Activated naive CD4-positive, alpha-beta T cell treated with anti-CD3 and anti-CD28 coated beads, Interleukin-2, amount 10 ng/mL, durations not matched to agents 7 days and 5 days (primary cell): ENCODE measurements at places on chromosomes 5 and 9.

DNA sequence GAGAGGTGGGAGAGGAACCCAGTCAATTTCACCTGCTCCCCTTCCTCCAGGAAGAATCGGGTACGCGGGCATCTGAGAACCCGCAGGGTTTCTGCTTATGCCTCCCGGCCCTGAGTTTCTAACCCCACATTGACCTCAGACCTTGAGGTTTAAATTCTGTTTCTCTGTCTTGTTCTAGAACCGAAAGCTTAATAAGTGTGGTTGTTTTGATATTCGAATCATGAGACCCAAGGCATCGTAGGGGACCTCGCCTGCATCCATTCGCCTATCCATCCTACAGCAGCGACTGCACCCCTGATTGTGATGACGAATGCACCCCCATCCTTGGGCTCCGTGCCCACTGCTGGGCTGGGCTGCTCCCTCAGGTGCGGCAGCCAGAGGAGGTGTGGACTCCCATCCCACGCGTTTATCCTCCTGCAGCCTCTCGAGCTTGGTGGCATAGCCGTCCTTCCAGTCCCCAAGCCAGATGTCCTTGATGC, 80.8 kb upstream of the IER5L start:
- no peak overlapping the region for H3K27ac ChIP-seq
- no peaks in the 10 kb centered on the region for H3K36me3 ChIP-seq
- H3K4me3 ChIP-seq = peak overlapping the region; percentile 62
- H3K27me3 ChIP-seq = peaks cover 96% of the 10 kb centered on the region
- H3K4me1 ChIP-seq = peaks cover 42% of the 10 kb centered on the region
- peak; percentile 49 for DNase-seq

- no peak overlapping the region for H3K4me3 ChIP-seq
- no peak overlapping the region for H3K27ac ChIP-seq
- no peaks in the 10 kb centered on the region for H3K36me3 ChIP-seq
These were observed 330.6 kb downstream of the TENT4A start for GRCh38 chr5:7043797-7044196.

DNA sequence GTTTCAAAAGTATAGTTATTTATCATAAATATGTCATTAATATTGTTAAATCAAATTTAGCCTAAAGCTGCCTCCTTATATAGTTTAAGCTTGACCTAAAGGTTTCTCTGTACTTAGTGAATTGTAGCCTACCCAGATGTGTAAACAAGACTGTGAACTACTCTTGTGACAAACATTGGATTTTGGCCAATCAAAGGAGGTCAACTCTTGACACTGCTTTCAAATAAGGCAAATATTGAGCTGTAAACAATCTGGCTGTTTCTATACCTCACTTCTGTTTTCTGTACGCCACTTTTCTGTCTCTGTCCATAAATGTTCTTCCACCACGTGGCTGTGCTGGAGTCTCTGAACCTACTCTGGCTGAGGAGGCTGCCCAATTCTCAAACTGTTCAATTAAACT, 51.2 kb downstream of the FXN start:
- H3K27ac ChIP-seq = no peak overlapping the region
- no peak overlapping the region for H3K4me3 ChIP-seq
- no peaks in the 10 kb centered on the region for H3K4me1 ChIP-seq
- H3K36me3 ChIP-seq = no peaks in the 10 kb centered on the region
- H3K27me3 ChIP-seq = no peaks in the 10 kb centered on the region

DNA sequence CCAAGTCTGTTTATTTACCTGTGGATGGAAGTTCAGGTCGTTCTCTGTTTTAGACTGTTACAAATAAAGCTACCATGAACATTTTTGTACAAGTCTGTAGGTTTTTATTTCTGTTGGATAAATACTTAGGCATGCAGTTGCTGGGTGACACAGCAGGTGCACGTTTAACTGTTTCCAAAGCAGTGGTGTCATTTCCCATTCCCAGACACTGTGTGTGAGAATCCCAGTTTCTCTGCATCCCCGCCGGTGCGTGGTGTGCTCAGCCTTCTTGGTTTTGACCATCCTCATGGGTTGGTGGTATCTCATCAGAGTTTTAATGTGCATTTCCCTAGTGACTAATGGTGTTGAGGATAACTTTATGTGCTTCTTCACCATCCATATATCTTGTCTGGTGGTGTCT, 27.2 kb downstream of the AHRR start:
- no peaks in the 10 kb centered on the region for H3K27me3 ChIP-seq
- H3K27ac ChIP-seq = no peak overlapping the region
- no peak overlapping the region for H3K4me3 ChIP-seq
- peaks cover 19% of the 10 kb centered on the region for H3K36me3 ChIP-seq
- peaks cover 28% of the 10 kb centered on the region for H3K4me1 ChIP-seq
- no peak for DNase-seq

DNA sequence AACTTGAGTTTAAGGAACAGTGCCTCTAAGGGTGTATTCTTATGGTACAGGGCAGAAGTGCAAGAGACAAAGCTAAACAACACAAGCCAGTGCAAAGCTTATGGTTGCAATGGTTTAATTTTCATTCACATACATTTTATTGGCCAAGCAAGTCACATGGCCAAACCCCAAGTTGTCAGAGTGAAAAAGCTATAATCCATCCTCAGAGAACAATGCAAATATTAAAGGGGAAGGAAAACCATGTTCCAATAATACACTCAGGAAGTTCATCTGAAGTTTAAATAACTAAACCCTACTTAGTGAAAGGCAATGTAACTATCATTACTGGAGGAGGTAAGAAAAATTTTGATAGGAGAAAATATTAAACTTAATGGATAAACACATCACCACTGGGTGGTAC, 26.6 kb upstream of the TLR4 start:
- H3K27ac ChIP-seq = no peak overlapping the region
- no peaks in the 10 kb centered on the region for H3K4me1 ChIP-seq
- H3K27me3 ChIP-seq = peaks cover 5% of the 10 kb centered on the region
- no peaks in the 10 kb centered on the region for H3K36me3 ChIP-seq
- H3K4me3 ChIP-seq = no peak overlapping the region

- H3K36me3 ChIP-seq = no peaks in the 10 kb centered on the region
- H3K27me3 ChIP-seq = no peaks in the 10 kb centered on the region
- no peak overlapping the region for H3K4me3 ChIP-seq
- DNase-seq = no peak
- H3K4me1 ChIP-seq = no peaks in the 10 kb centered on the region
These were observed 16.1 kb downstream of the GDA start for GRCh38 chr9:72165326-72165725.

DNA sequence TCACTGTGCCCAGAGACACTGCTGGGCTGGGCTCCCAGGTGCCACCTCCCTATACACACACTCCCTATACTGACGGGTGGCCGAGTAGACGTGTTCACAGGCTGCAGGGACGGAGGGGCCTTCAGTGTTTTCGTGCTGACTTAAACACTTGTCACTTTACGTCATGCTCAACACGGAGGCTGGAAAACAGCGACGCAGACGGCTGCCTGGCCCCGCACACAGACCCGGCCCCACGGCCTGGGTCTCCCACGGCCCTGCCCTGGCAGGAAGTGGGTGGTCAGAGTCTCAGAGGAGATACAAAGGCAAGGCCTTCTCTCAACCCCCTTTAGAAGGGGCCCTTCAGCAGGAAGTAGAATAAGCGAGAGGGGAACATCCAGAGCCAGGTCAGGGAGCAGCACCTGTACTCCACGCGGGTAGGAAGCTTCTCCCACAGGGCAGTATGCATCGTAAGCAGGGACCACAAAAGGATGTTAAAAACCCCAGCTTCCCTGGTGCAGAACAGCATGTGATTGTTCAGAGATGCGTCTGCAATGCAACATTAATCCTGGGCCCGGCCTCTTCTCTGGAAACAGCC, 11.9 kb upstream of the TBC1D9B start:
- H3K4me1 ChIP-seq = no peaks in the 10 kb centered on the region
- peaks cover 34% of the 10 kb centered on the region for H3K27me3 ChIP-seq
- no peaks in the 10 kb centered on the region for H3K36me3 ChIP-seq
- no peak overlapping the region for H3K27ac ChIP-seq
- DNase-seq = no peak

DNA sequence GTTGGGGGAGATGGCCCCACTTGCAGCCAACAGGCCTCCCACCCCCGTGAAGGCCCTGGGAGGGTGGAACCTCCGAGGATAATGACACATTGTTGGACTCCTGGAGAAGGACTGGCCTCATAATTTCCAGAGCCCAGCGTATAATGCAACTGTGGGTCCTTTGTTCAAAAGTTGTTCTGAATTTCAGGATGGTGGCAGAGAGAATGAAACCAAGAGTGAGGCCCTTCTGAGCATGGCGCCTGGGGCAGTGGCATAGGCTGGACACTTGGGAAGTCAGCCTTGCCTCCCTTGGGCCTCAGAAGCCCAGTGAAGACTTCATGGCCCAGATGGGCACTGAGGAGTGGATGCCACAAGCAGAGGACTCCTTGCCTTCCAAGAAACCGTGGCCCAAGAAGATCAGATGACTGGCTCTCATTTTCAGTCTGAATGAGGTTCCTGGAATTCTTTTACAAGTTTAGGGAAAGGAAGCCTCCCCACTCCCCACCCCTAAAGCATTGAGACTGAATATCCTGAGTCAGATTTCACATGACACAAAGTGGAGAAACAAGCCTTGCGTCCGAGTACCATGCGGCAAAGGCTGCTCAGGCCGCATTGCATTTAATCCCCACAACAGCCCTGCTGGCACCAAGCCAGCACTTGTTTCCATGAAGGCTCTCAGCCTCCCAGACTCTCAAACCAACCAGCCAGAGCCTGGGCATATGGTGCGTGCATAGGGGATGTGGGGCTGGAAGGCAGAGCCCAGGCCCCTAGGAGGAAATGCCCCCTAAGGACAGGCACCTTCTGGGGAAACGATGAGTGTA, 96.7 kb upstream of the SMIM23 start:
- H3K27ac ChIP-seq = no peak overlapping the region
- DNase-seq = no peak
- no peaks in the 10 kb centered on the region for H3K36me3 ChIP-seq
- no peak overlapping the region for H3K4me3 ChIP-seq
- no peaks in the 10 kb centered on the region for H3K4me1 ChIP-seq
- no peaks in the 10 kb centered on the region for H3K27me3 ChIP-seq

DNA sequence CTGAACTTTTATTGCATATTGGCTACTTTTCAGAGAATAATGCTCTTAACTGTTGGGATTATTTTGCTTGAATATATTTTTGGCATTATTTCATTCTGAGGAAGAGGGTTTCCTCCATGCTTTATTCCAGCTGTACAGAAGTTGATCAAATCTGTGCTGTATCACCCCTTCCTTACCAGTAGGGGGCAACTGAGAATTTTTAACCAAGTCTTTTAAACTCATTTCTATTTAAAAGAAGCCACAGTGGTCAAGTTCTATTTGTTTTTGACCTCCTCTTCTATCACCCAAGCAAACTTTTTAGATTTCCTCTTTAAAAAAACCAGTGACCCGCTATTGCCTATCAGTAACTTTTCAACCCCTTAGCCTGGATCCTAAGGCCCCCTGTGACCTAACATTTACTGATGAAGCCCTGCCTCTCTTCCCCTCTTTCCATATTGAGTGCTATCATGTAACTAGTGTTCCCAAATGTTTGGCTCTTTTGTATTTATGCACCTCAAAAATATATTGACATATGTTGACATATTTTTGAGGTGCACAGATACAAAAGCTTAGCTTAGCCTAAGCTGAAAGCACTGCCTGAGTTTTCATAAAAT, 80.6 kb downstream of the FBXO4 start:
- no peaks in the 10 kb centered on the region for H3K36me3 ChIP-seq
- H3K4me1 ChIP-seq = no peaks in the 10 kb centered on the region
- no peak for DNase-seq
- no peak overlapping the region for H3K27ac ChIP-seq
- H3K27me3 ChIP-seq = peaks cover 3% of the 10 kb centered on the region
- no peak overlapping the region for H3K4me3 ChIP-seq

DNA sequence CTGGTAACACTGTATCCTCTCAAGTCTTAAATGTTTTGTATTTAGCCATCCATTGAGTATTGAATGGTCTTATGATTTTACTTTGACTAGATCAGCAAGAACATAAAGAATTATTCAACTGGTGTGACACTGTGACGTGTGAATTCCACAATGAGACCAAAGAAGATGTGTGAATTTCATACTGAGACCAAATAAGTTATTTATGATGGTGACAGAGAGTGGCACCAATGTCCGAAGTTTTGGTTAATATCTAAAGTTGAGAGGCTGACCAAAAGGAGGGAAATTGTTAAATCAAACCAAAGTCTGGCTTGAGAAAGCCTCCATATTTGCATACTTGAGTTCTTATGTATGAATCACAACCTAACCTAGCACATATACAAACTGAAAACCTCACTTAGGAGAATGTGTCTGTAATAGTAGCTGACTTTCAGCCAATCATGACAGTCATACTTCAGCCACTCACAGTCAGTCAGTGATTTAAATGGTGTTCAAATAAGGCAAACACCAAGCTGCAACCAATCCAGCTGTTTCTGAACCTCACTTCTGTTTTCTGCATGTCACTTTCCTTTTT, 31.5 kb upstream of the FAM170A start:
- H3K36me3 ChIP-seq = no peaks in the 10 kb centered on the region
- H3K27ac ChIP-seq = no peak overlapping the region
- no peak overlapping the region for H3K4me3 ChIP-seq
- no peak for DNase-seq

DNA sequence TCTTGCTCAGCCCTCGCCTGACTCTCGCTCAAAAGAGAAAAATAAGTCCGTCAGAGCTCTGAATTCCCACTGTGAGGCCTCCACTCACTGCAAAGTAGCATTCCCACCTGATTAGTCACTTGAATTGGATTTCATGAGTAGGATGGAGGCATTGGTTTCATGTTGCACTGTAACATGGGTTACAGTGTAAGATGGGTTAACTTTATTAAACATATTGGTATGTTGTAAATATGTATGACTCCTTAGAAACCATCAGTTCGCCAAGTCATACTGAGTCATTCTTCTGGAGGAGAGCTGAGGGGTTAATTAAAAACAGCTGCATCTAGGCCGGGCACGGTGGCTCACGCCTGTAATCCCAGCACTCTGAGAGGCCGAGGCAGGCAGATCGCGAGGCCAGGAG, 93.8 kb upstream of the BNC2 start:
- H3K36me3 ChIP-seq = no peaks in the 10 kb centered on the region
- H3K4me3 ChIP-seq = no peak overlapping the region
- H3K4me1 ChIP-seq = no peaks in the 10 kb centered on the region

DNA sequence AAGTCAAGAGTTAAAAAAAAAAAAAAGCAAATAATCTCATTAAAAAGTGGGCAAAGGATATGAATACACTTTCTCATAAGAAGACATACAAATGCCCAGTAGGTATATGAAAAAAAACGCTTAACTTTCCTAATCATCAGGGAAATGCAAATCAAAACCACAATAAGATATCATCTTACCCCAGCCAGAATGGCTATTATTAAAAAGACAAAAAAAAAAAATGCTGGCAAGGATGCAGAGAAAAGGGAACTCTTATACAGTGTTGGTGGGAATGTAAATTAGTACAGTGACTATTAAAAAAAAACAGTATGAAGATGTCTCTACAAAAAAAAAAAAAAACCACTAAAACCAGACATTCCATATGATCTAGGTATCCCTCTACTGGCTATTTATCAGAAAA, 79.4 kb downstream of the LPAR1 start:
- H3K36me3 ChIP-seq = no peaks in the 10 kb centered on the region
- no peak for DNase-seq
- H3K4me3 ChIP-seq = no peak overlapping the region
- H3K27me3 ChIP-seq = no peaks in the 10 kb centered on the region
- no peak overlapping the region for H3K27ac ChIP-seq
- H3K4me1 ChIP-seq = no peaks in the 10 kb centered on the region
